Suppressor macrophage treated with lipopolysaccharide for 1 hour (primary cell): ENCODE measurements at places on chromosomes 6 and 20.

DNA sequence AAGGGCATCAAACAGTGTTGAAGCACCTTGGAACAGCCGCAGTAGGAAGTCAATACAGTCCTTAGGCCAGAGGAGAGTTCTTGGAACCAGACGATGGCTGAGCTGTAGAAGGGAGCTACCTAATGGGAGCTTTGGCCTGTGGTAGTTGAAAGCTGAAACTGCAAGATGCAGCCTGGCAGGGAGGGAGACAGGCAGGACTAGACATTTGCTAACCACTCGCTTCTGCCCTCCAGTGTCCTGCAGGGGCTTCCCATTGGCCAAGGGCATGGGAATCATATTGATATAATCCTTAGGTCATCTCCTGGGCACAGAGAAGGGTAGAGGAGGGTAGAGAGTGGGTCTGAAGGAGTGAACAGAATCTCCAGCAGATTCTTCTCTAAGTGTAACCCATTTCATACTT lies 60.4 kb downstream of the TPD52L1 start:
- DNase-seq: no peak

DNA sequence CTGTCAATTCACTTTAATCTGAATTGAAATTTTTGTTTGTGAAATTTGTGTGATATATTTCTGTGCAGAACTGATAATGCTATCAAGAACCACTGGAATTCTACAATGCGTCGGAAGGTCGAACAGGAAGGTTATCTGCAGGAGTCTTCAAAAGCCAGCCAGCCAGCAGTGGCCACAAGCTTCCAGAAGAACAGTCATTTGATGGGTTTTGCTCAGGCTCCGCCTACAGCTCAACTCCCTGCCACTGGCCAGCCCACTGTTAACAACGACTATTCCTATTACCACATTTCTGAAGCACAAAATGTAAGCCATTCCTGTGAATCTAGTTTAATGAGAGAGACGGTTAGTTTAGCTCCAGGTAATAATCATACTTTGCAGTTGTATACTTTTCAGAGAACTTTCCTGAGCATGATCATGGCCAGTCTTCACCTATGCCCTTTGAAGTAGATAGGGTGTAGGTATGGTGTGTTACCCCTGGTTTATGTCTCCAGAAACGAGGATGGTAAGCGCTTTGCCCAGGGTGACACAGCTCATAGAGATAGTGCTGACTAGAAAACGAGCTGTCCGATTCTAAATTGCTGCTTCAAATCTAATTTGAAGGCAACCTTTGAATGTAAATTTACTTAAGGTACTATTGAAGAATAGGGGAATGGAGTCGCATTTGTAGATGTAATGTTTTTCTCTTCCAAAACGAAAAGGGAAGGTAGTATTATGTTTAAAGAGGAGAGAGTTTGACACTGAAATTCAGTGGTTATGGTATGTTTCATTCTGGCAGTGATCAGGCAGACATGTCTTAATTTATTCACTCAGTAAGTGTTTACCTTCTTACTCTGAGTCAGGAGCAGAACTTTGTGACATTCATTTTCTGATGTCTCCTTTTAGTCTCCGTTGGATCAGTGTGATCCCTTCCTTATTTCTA lies 11.4 kb downstream of the MYB start:
- no peak for DNase-seq

- DNase-seq: no peak
Measured at GRCh38 chr6:151663559-151663958, 143.9 kb upstream of the ESR1 start.

DNA sequence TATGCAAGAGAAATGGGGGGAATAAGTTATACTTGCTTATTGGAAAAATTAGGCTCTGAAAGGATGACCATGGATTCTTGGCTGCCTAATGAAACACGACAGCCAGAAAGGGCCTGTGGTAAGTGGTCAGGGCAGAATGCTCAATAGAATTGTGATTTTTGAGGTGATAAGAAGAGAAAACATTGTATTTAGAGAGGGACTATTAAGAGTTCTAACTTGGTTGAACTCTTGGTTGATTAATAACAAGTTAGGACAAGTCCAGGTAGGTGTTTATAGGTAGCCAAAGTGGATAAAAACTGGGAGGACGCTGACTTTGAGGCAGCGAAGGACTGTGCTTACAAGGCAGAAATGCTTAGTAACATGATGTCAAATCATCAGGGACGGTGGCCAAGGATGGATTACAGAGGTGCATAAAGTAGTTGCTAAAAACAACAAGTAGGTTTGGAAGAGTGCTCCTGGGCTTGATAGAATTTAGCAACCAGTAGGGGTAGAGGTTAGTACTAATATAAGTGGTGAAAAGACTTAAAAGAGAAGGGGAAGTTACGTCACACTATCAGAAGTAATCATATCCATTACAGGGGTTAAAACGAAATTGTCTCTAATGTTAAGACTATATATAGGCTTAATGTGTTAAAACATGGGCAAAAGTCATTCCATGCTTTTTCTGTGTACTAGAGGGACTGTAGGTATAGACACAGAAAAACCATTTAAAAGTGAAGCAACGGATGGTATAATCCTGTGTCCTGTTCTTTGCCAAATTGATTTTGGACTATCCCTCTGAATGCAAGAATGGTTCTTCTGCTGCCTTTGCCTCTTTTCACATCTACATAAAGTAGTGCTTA lies 98.6 kb downstream of the EYA4 start:
- no peak for DNase-seq

- peak; percentile 77 for DNase-seq
Measured at GRCh38 chr6:43608310-43608763, 20.7 kb downstream of the GTPBP2 start.

GRCh38 chr20:32920530-32921298 lies 62.0 kb downstream of the EFCAB8 start:
- DNase-seq: no peak

DNA sequence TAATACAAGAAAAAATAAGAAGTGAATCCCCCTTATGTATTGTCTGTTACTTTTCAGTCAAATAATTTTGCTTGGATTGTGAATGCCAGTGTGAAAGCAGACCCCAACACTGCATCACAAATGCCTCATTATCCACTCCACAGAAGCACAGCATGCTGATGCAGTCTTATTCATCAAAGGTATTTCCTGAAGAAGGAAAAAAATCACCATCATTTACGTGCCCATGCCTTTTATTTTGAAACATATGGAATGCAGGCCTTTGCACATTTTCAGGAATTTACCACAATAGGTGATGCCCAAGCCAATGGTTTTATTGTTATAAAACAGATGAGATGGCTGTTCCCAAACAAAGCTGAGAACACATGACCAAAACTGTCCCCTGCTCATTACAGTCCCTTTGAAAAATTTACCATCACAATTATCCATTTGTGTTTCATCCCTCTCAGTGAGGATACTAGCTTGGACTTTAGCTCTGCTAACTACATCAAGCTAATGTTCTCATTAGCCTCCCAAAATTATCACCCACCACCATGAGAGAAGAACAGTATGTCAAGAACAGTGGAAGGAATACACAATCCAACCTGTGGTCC lies 180.6 kb upstream of the HTR1E start:
- DNase-seq: no peak

DNA sequence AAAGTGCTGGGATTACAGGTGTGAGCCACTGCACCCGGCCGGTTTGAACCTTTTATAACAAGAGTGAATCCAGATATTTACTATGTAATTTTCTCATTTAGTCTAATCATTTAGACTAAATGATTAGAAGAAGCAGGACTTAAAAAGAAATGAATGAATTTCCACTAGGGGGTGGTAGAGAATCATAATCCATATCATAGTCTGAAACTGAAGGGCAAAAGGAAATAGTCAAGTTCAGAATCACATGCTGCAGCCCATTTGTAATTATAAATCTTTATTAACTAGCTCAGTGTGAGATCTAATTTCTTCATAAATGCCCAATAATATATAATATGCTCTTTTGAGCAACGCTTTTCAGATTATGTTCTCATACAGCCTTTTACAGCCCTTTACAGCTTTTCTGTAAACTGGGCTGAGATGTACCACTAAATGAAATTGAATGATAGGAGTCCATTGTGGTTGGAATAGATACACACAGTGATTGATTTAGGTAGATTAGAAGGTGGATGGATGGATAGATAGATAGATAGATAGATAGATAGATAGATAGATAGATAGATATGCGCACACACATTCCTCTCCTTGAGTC lies 31.8 kb downstream of the PSMB9 start:
- DNase-seq: peak; percentile 77

- no peak for DNase-seq
Measured at GRCh38 chr6:2733736-2734480, 16.8 kb downstream of the MYLK4 start.

GRCh38 chr6:170250981-170251775 lies 39.7 kb downstream of the DLL1 start:
- no peak for DNase-seq

- no peak for DNase-seq
Measured at GRCh38 chr6:90199900-90200299, 96.7 kb downstream of the BACH2 start.

DNA sequence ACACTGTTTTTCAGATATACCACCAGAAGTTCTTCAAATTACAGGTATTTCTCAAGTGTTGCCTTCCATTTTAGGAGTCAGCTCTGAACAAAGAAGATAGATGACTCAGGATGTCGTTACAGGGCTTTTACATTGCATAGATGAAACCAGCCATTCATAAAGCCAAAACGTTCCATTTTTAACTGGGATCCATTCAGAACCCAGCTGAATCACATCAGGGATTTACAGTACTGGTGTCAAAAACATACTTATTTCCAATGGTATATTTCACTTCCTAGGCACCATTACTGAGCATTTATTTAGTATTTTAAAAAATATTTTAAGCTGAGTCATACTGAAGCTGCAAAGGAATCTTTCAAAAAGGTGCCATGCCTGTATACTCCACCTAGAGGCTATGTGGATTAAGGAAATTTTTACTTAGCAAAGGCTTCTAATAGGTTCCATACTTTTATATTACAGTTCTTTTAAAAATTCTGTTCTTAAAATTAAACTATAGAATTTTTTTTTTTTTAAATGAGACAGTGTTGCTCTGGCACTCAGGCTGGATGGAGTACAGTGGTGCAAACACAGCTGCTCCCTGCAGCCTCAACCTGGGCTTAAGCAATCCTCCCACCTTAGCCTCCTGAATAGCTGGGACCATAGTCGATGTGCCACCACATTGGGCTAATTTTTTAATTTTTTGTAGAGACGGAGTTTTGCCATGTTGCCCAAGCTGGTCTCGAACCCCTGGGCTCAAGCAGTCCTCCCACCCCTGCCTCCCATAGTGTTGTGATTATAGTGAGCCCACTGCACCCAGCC lies 2.6 kb downstream of the ASF1A start:
- peak; percentile 24 for DNase-seq

GRCh38 chr6:122653094-122653493 lies 42.9 kb downstream of the PKIB start:
- no peak for DNase-seq

DNA sequence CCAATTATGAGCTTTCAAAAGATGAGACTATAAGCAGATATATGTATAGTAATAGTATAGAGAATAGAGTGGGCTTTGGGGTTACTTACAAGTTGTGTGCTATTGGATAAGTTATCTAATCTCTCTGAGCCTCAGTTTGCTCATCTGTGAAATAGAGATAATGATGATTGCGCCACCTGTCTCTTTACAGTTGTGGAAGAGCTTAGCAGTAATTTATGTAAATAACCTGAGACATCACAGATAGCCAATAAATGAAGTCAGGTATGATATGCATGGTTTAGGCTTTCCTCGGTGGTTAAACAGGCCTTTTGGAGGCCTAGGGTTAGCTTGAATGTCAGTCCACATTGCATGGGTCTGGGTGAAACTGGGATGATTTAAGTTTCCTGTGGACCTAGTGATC lies 29.8 kb upstream of the SCUBE3 start:
- no peak for DNase-seq

- no peak for DNase-seq
Measured at GRCh38 chr6:128235556-128235955, 284.8 kb downstream of the PTPRK start.

- no peak for DNase-seq
Measured at GRCh38 chr6:27532820-27533538, 60.1 kb upstream of the ZNF184 start.

GRCh38 chr20:23114018-23114417 lies 27.9 kb upstream of the CD93 start:
- peak; percentile 77 for DNase-seq

DNA sequence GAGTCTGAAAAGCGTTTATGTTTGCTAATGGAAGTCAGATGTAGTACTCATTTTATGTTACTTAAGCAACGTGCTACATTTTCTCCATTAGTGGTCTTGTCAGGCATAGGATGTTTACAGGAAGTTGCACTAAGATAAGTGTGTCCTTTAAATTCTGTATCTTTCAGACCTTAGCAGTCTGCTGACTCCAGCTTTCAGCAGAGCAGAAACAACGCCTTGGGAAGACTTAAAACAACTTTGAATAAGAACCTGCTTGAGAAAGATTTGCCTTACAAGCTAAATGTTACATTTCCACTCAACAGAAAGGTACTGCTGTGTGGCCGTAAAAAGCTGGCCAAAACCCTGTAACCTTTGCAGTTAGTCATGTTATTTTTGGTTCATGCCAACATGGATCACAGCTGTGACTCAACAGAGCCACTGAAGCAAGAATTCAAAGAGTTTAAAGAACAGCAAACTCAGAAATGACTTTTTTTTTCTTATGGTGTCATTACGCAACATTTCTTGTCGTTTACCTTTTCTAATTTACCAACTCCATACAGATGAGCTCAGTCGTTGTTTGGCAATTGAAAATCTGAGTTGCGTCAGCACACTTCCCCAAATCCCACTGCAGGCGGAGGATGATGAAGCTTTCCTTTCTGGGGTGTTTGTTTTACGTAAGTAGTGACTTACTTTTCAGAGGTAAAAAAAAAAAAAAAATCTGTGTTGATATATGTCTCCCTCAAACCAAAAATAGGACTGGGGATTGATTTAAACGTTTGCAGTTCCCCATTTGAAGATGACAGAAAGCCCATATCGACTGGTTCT lies 27.9 kb upstream of the BMP6 start:
- DNase-seq: peak; percentile 98

GRCh38 chr6:168563656-168564055 lies 122.7 kb downstream of the SMOC2 start:
- DNase-seq: no peak

DNA sequence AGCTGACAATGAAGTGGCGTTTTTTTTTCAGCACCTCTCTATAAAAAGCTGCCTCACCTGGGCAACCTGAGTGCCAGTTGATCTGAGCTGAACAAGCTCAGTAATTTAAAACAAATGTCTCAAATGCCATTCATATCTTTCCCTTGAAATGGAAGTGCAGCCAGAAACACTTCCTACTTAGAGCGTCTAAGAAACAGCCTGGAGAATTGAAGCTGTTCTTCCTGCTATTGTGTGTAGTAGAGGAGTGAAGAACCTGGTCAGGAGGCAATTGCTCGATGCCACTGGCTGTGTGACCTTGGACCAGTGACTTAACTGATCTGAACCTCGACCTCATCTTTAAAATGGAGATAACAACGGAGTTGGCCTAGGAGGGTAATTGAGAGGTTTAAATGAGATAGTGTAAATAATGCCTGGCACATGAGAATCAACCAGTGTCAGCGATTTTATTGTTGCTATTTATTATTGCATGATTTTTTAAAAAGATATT lies 95.4 kb upstream of the FOXQ1 start:
- DNase-seq: no peak

GRCh38 chr20:34305333-34306230 lies 2.4 kb upstream of the AHCY start:
- DNase-seq: no peak
